ENCODE measurements at places on chromosomes 5 and 9. TPM values are rescaled to one million over a fixed set of nuclear protein-coding genes. Genes with fewer than 3 reads are reported as not detected.

DNA sequence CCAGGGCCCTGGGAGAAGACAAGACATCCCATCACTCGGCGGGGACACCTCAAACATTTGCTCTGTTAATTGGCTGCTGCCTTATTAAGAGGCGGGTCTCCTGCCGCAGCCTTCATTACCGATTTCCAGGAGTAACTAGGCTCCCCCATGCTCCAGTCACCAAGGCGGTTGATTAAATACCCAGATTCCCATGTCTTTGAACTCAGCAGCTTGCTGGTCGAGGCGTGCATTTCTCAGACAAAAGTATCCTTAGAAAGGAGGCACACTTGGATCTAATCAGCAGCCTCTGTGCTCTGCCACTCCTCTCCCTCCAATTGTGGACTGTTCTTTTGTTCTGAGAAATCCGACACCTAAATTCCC is 228.8 kb downstream of the FSTL4 start:
- H3K4me3 ChIP-seq, result no peak overlapping the region
- H3K36me3 ChIP-seq, result no peaks in the 10 kb centered on the region
- no peak for DNase-seq
- no peak overlapping the region for H3K27ac ChIP-seq

- H3K4me3 ChIP-seq, result no peak overlapping the region
- DNase-seq, result no peak
- no peak overlapping the region for H3K27ac ChIP-seq
- H3K4me1 ChIP-seq, result no peaks in the 10 kb centered on the region
- no peaks in the 10 kb centered on the region for H3K27me3 ChIP-seq
- H3K36me3 ChIP-seq, result no peaks in the 10 kb centered on the region
Measured at GRCh38 chr5:86155796-86156195, 461.9 kb upstream of the COX7C start.

NME5 gene
- not detected for total RNA-seq

DNA sequence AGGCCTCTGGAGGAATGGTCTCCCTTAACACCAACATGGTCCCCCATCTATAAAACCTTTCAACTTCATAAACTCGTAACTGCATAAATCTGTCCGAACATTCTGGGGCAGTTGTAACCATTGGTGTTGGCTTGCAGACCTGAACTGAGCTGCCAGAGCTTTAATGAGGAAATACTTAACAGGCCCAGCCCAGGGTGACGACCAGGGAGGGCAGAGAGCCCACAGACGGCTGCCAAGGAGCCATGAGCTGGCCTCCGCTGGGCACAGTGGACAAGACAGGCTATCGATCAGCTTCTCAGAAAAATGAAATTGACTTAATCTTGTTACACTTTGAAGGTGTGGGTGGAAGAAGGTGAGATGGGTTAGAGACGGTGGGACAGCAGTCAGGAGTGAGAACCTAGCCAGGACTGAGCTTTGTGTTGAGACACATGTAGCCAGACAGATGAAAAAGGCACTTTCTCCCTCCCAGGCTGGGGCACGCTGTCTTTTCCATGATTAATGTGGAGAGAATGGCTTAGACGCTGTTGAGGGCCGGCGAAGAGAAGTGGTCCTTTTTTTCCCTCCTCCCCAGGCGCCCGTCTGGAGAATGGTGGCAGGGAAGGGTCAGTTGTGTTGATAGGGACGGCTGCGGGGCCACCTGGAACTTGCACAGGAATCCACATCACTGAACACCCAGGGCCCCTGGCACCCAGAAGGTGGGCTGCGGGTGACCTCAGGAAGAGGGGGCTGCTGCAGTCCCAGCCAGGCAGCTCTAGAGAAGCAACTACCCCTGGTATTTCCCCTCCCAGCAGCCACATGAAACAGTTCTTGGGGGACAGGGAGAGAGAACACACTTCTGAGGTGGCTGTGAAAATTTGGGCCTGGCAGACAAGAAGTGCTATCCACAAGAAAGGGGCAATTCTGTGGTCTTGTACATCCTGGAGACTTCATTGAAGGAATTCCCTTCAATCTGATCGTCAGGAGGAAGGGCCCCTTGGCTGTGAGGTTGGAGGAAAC is 27.3 kb upstream of the TCOF1 start:
- H3K27ac ChIP-seq, result no peak overlapping the region
- H3K4me3 ChIP-seq, result no peak overlapping the region
- DNase-seq, result peak; percentile 34
- no peaks in the 10 kb centered on the region for H3K27me3 ChIP-seq

GPRIN1 gene
- total RNA-seq, result 4.3 TPM

CARD6 gene
- 7.1 TPM for total RNA-seq

GRCh38 chr5:110086658-110087388 is 397.1 kb downstream of the MAN2A1 start:
- peak overlapping the region; percentile 22 for H3K27ac ChIP-seq
- no peaks in the 10 kb centered on the region for H3K36me3 ChIP-seq
- peaks cover 11% of the 10 kb centered on the region for H3K4me1 ChIP-seq
- DNase-seq, result peak; percentile 97
- peak overlapping the region; percentile 17 for H3K4me3 ChIP-seq

SPOCK1 gene
- 238 TPM for total RNA-seq

DNA sequence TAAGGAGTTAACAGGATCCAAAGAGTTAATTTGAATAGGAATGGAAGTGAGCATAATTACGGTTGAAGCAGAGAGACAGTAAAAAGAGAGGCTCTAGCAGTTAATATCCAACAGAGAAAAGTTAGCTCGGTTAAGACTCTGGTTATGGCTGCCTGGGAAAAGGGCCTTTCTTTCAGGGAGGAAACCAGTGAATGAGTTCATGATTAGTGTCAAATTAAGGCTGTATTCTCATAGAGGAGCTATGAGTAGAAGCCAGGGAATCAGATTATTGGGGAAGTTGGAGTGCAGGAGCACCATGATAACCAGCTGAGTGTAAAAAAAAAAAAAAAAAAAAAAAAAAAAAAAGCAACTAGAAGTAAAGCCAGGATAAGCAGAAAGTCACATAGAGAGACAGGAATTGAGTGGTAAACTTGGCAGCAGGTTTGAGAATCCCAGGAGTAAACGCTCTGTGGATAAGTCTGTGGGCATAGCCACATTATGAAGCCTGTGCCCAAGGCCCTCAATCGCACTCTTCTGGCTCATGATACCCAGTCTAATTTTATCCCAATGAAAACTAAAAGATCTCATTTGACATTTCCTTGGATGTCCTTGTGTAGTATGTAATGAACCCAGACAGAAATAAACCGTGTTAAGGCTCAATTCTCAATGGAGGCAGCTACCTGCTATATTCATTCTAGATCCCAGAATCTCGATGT is 372.6 kb upstream of the MPDZ start:
- no peak overlapping the region for H3K27ac ChIP-seq
- no peak overlapping the region for H3K4me3 ChIP-seq
- no peaks in the 10 kb centered on the region for H3K4me1 ChIP-seq
- no peaks in the 10 kb centered on the region for H3K36me3 ChIP-seq

ZBED3 gene
- 0.54 TPM for total RNA-seq

MLANA gene
- not detected for total RNA-seq

SLC6A19 gene
- not detected for total RNA-seq

- no peak overlapping the region for H3K27ac ChIP-seq
- peaks cover 15% of the 10 kb centered on the region for H3K27me3 ChIP-seq
- H3K4me3 ChIP-seq, result no peak overlapping the region
- H3K4me1 ChIP-seq, result no peaks in the 10 kb centered on the region
Measured at GRCh38 chr5:174313615-174314014, 268.1 kb downstream of the NSG2 start.

TMEM171 gene
- total RNA-seq, result 6.7 TPM

GRCh38 chr9:70561786-70562395 is 147.4 kb upstream of the KLF9 start:
- H3K4me3 ChIP-seq, result no peak overlapping the region
- no peak overlapping the region for H3K27ac ChIP-seq
- no peaks in the 10 kb centered on the region for H3K27me3 ChIP-seq
- H3K36me3 ChIP-seq, result no peaks in the 10 kb centered on the region
- DNase-seq, result no peak

GNA14 gene
- not detected for total RNA-seq

POC5 gene
- total RNA-seq, result 14.5 TPM

TRPM6 gene
- total RNA-seq, result not detected

DNA sequence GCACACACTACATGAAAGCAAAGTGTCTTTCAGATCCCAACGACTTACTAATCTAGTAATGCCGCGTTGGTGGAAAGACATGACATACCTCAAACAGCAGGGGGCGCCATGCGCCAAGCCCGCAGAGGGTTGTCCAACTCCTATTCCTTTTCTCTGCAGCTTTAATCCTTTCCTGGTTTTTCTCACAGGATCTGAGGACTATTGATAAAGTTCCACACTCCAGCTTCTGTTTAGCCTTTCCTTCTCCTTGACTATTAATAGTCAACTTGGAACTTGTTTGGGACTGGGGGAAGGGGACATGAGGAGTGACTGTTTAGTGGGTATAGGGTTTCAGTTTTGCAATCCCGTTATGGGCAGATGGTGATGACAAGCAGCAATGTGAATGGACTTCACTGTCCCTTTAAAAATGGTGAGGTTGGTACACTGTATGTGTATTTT is 62.9 kb downstream of the OTULIN start:
- H3K4me3 ChIP-seq, result no peak overlapping the region
- peak; percentile 87 for DNase-seq
- H3K4me1 ChIP-seq, result peaks cover 14% of the 10 kb centered on the region

RPS14 gene
- total RNA-seq, result 1,694 TPM

ZNF454 gene
- total RNA-seq, result 1.9 TPM

- no peaks in the 10 kb centered on the region for H3K27me3 ChIP-seq
- H3K4me1 ChIP-seq, result no peaks in the 10 kb centered on the region
- no peak for DNase-seq
- no peak overlapping the region for H3K4me3 ChIP-seq
- H3K27ac ChIP-seq, result no peak overlapping the region
Measured at GRCh38 chr9:89465001-89465451, 32.9 kb downstream of the SEMA4D start.

GRCh38 chr5:150656191-150657132 is 4.6 kb upstream of the MYOZ3 start:
- no peak overlapping the region for H3K27ac ChIP-seq
- peaks cover 13% of the 10 kb centered on the region for H3K4me1 ChIP-seq
- H3K36me3 ChIP-seq, result no peaks in the 10 kb centered on the region
- H3K27me3 ChIP-seq, result no peaks in the 10 kb centered on the region
- peak; percentile 73 for DNase-seq
- H3K4me3 ChIP-seq, result peak overlapping the region; percentile 65

DNA sequence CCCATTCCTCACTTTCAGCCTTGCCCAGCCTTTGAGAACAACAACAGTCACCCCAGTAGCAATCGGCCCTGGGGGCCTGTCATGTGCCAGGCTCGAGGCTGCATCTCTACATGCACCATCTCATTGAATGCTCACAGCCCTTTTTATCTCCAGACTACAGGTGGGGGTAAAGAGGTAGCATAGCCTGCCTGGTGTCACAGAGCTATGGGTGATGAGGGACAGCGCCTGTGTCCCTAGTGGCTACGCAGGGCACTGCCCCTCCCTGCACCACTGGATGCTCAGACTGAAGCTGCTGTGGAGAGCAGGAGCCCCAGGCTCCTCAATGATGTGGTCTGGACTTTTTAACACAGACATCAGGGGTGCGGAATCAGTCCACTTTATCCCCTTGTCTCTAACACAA is 2.8 kb downstream of the CAMK2A start:
- H3K4me3 ChIP-seq, result no peak overlapping the region
- DNase-seq, result no peak
- H3K4me1 ChIP-seq, result peaks cover 16% of the 10 kb centered on the region
- no peaks in the 10 kb centered on the region for H3K36me3 ChIP-seq
- H3K27me3 ChIP-seq, result no peaks in the 10 kb centered on the region

IARS1 gene
- 343 TPM for total RNA-seq

DNA sequence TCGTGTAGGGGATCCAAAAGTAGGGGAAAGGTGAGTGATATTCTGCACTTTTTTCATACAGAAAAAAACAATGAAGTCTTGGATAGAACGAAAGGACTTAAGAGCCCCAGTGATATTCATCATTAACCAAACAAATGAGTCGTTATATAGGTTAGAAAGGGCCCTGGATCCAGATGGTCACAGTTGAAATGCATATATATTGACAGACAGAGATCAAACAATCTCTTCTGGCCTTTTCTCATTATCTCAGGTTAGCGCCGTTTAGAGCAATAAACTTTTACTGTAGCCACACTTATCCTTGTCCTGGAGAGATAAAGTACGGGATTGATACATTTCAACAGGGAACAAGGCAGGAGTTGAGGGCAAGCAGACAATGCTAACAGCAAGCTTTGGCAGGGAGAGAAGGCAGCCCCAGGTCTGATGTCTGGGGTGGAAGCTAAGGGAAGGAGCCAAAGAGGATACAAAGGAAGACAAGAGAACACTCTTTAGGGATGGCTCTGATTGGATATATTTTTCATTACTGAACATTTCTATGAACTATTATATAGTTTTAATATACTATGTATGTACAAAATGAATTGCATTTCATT is 77.0 kb downstream of the LIFR start:
- H3K27ac ChIP-seq, result no peak overlapping the region
- no peak overlapping the region for H3K4me3 ChIP-seq
- DNase-seq, result no peak
- no peaks in the 10 kb centered on the region for H3K27me3 ChIP-seq

- no peaks in the 10 kb centered on the region for H3K27me3 ChIP-seq
- H3K27ac ChIP-seq, result no peak overlapping the region
- H3K4me1 ChIP-seq, result no peaks in the 10 kb centered on the region
- H3K36me3 ChIP-seq, result no peaks in the 10 kb centered on the region
- DNase-seq, result no peak
Measured at GRCh38 chr5:14849516-14850294, 21.9 kb downstream of the ANKH start.

DNA sequence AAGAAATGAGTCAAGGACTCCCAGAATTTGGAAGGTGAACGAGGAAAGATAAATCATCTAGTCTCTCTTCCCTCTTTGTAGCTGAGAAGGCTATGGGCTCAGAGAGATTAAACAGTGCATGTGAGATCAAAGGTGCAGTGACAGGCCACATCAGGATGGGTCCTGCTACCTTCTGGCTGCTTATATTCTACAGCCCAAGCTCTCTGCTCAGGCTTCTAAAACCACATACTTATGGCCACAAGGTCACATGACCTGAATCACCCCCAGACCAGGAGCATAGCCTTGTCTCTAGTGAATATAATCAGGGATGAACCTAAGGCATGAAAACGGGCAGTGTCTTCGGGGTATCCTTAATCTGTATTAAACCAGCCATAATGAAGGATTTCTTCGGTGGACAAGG is 158.9 kb downstream of the SEMA5A start:
- DNase-seq, result no peak
- H3K27me3 ChIP-seq, result no peaks in the 10 kb centered on the region
- H3K4me3 ChIP-seq, result no peak overlapping the region
- no peaks in the 10 kb centered on the region for H3K4me1 ChIP-seq
- no peaks in the 10 kb centered on the region for H3K36me3 ChIP-seq
- H3K27ac ChIP-seq, result no peak overlapping the region

DNA sequence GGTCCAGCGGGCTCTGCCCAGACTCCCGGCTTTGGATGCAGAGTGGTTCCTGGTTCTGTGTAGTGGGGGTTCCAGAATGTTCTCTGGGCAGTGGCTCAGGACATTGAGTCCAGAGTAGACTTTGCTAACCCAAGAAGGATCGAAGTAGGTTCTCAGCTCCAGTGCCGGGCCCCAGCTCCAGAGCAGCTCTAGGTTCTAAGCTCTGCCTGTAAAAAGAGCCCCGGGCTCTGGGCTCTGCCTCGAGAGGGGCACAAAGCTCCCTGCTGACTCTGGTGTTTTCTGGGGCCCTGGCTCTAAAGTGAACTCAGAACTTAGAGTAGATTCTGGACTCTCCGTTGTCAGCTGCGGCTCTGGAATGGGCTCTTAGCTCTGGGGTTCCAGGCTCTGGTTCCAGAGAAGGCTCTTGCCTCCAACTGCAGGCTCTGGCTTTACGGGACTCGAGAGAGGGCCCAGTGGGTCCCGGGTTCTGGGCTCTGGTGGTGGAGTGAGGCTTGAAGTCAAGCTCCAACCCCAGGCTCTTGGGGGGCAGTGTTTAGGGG is 414 bp downstream of the WDR38 start:
- no peak for DNase-seq
- H3K27ac ChIP-seq, result no peak overlapping the region
- peaks cover 8% of the 10 kb centered on the region for H3K36me3 ChIP-seq
- H3K4me1 ChIP-seq, result no peaks in the 10 kb centered on the region
